COR-L47 (cell line): ENCODE measurements at places on chromosomes 2 and 18.

GRCh38 chr2:165253178-165253577, 14.0 kb downstream of the SCN2A start:
- DNase-seq, result no peak

DNA sequence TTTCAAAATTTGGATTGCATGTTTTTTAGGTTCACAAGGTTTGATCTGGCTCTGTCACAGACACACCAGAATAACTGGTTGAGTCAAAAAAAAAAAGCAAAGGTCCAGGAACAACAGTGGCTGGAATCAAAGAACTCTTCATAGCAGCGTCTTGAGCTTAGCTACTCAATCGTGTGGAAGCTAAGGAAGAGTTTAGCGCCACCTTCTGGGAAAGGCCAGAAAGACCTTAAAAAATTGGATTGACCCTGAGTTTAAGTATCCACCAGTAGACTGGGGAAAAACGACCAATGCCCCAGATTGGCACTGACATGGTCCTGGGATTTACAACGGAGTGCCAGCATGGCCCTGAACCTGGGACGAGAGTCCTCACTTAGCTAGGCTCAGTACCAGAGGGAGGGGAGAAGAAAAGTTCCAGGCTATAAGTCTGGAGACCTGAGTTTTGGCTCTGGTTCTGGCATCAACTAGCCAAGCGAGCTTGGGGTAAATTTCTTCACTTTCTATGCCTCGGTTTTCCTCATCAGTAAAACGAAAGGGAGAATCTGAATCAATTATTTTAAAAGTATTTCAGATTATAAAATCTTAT, 71.1 kb upstream of the TFCP2L1 start:
- peak; percentile 72 for DNase-seq

- DNase-seq, result no peak
Observed at GRCh38 chr2:85661139-85661858, 6.7 kb downstream of the SFTPB start.

DNA sequence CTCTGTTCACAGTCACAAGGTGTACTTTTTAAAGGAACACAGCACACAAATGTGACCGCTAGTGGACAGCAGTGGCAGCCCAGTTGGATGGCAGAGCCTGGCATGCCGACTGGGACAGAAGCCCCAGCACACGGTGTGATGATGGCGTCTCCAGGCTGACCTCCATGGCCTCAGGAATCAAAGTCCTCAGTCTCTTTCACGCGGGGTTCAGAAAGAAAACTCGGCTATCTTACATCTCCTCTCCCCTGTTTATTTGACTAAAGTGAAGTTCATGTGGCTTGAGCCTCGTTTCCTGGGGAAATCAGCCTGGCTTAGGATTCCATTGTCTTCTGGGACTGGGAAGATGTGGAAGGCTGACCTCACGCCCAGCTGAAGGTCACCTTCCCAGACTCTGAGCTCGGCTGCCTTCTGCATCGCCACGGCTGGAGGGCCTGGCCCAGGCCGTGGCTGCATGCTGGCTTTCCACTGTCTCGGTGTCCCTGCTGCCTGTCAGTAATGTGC, 56.1 kb downstream of the ASAP2 start:
- DNase-seq, result no peak

DNA sequence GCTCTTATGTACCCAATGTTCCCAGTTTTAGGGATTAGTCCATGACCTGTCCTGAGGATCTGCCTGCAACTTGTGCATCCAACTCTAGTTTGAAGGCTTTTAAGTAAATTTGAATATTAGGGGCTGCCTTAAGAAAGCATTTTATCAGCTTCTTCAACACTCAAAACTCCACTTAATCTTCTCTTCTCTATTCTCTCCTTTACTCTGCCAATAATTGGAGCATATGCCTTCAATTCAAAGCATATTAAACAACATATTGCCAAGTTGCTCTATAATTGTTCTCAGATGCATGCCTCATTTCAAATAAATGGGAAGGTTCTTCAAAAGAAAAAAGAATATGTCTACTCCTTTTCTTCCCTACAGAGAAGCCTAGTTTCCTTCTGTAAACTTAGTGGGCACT, 84.8 kb upstream of the NCKAP5 start:
- no peak for DNase-seq
